Stimulated activated CD4-positive, alpha-beta T cell treated with anti-CD3 and anti-CD28 coated beads, Interleukin-4, amount 100 ng/mL, for 24 hours (primary cell): ENCODE measurements at places on chromosomes 11 and 22.
A peak's percentile ranks its signal among the peaks of the same experiment; 100 is the strongest.

DNA sequence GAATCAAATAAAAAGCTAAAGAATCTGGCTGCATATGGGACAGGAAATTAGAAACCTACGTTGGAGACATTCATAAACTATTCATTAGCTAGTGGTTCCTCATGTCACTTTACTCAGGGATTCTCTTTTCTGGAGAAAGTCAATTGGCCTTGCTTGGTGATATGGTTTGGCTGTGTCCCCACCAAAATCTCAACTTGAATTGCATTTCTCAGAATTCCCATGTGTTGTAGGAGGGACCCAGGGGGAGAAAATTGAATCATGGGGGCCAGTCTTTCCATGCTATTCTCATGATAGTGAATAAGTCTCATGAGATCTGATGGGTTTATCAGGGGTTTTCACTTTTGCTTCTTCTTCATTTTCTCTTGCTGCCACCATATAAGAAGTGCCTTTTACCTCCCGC lies 91.2 kb upstream of the CD44 start:
- DNase-seq, result no peak

DNA sequence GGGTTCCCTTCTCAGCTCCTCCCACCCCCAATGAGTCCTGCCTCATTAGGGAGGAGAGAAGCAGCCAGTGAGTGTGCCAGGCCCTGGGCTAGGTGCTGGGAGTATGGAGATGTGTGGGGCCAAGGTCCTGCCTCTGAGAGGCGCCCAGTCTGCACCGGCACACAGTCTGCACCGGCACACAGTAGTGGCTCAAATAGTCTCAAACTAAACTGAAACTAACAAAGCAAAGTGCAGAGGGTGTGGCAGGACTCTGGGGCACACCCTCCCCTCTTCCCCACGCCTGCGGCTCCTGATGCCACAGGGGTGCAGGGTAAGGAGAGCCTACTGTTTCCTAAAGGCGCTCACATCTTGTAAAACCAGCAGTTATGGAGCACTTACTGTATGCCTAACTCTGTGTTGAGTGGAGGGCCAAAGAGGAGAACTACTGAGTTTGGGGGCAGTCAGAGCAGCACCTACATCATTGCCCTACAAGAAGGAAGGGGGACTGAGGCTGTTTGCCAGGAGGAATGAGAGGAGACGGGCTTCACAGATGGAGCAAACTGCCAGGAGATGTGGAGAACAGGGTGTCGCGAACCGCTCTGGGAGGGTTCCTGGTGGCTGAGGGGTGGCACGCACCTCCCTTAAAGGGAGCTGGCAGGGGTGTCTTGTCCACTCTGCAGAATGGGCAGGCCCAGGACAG lies 939 bp upstream of the SH3BP1 start:
- DNase-seq, result no peak

- no peak for DNase-seq
Measured at GRCh38 chr11:2671748-2672147, 28.0 kb downstream of the KCNQ1OT1 start.

DNA sequence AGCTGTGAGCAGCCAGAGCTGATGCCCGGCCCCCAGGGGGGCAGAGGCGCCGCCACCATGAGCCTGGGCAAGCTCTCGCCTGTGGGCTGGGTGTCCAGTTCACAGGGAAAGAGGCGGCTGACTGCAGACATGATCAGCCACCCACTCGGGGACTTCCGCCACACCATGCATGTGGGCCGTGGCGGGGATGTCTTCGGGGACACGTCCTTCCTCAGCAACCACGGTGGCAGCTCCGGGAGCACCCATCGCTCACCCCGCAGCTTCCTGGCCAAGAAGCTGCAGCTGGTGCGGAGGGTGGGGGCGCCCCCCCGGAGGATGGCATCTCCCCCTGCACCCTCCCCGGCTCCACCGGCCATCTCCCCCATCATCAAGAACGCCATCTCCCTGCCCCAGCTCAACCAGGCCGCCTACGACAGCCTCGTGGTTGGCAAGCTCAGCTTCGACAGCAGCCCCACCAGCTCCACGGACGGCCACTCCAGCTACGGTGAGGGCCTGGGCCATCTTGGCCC lies 6.1 kb downstream of the CDC42EP1 start:
- DNase-seq, result peak; percentile 14

GRCh38 chr11:2097356-2097997 lies 41.7 kb downstream of the IGF2 start:
- no peak for DNase-seq

DNA sequence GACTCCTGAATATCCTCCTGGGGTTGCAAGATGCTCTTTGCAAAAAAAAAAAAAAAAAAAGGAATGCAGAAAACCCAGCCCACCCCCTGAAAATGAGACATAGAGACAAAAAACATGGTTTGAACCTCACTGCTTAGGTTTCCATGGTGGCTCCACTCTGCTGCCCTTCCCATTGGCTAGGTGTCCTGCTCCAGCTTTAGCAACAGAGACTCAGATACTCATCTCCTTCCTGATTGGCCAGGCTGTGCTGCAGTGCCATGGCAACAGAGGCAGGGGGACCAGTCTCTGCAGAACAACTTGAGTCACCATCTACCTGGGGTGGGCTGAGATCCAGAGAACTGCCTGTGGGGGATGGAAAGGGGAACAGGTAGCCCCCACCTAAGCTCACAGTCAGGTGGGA lies 17.4 kb upstream of the YWHAH start:
- DNase-seq, result no peak

- DNase-seq, result no peak
Measured at GRCh38 chr11:102239911-102240310, 77.4 kb upstream of the BIRC3 start.

DNA sequence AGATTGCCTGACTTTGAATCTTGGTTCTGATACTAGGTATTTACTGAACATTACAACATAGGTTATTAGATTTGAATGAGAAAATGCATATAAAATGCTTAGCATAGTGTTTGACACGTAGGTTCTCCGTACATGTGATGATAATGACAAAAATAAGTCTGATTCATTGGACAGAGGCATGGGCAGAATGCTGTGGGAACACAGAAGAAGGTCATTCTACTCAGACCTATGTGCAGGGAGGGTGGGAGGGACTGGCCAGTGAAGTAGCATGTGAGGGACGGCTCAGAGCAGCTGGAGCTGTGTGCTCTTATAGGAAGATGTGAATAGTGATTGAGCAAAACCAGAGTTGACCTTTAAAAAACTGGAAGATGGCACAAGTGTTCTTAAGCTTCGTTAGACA lies 256.8 kb upstream of the RAG2 start:
- no peak for DNase-seq

DNA sequence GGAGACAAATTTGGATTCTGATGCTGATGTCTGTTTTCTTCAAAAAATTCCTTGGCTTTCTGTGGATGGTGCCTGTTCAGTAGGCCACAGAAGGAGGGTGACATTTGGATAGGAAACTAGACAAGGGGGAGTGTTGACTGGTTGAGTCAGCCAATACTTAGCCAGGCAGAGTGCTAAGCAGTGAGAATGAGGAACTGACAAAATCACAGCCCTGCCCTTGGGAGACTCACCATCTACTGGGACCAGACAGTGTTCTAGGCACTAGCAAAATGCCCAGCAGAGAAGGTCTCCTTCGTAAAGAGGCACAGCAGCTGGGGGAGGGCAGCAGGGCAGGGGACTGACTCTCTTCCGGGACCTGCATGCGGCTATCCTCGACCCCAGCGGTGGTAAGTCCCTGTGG lies 190.2 kb downstream of the DSCAML1 start:
- no peak for DNase-seq
